ENCODE measurements at places on chromosomes 12 and 14.

DNA sequence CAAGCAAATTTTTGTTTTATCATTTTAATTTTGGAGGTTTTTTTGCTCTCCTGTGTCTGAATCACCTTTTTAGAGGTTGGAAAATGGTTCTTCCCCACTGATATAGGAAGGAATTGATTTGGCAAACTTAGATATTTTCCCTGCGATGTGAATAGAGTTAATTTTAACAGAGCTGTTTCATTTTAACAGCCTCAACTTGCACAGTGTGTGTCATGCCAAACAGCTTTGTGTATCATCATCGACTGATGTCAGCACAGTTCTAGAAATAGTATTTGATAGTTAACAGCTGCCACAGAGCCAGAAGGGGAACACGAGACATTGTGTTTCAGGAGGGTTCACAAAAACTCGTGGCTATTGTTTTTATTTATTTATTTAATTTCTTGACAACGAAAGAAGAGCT lies 243.1 kb upstream of the FOXN3 start:
- no peak for DNase-seq

- DNase-seq, result no peak
Measured at GRCh38 chr14:61553730-61554641, 141.3 kb upstream of the HIF1A start.

- DNase-seq, result no peak
Measured at GRCh38 chr14:55936691-55937090, 181.5 kb upstream of the PELI2 start.

- no peak for DNase-seq
Measured at GRCh38 chr14:76320486-76320885, 55.5 kb upstream of the ESRRB start.

DNA sequence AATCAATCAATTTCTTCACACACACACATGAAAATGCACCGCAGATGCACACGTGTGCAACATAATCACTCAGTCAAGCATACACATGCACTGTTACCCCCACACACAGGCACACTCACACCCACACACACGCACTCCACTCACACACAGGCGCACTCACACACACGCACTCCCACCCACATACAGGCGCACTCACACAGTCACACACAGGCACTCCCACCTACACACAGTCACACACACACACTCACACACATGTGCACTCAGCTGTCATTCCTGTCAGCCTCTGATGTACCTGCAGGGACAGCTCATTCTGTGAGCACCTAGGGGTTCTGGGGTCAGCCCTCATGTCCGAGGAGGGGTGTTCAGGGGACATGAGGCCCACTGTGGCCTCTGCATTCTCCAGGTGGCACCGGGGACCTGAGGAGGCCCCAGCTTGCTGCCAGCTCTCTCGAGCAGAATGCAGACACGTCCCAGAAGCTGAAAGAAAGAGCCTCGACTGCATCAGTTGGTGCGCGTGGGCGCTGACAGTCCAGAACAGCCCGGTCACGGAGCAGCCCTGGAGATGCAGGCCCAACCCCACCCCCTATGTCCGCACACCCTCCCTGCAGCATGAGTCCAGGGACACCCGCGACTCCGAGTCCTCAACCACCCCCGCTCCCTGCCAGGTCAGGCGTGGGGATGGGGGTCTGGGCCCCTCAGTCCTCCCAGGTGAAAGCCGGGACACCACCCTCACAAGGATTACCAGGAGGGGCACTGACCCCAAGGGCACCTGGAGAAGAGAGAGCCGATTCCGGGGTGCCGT lies 69.3 kb downstream of the NOC4L start:
- DNase-seq, result no peak

- no peak for DNase-seq
Measured at GRCh38 chr12:63968673-63969072, 124.2 kb downstream of the SRGAP1 start.

Data from thymus (tissue), 14 donors.